NCI-H1048 (cell line): ENCODE measurements at places on chromosomes 5 and 9.

DNA sequence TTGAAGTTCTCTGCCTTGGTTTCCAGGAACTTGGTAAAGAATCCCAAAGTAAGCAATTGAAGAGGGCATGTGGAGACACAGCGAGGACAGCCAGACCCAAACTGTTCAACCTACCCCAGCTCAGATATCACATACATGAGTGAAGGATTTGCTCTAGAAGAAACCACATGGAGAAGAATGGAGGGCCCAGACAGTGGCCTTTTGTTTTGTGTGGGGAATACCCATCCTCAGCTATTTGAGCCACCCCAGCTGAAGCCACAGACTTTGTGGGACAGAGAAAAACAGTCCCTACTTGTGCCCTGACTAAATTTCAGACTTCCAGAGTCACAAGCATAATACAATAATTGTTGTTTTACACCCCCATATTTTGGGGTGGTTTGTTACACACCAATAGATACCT lies 387.1 kb downstream of the ZSWIM6 start:
- no peak for DNase-seq

GRCh38 chr5:44665101-44665701 lies 143.5 kb upstream of the MRPS30 start:
- no peak for DNase-seq

GRCh38 chr5:36273809-36274526 lies 27.7 kb downstream of the RANBP3L start:
- no peak for DNase-seq

GRCh38 chr5:74613283-74613682 lies 27.2 kb downstream of the ENC1 start:
- no peak for DNase-seq

- no peak for DNase-seq
Measured at GRCh38 chr5:125476901-125477585, 730.6 kb upstream of the ZNF608 start.
